SJCRH30 (cell line): ENCODE measurements at places on chromosomes 3 and 15.

- no peak for DNase-seq
These were observed 96.7 kb downstream of the KBTBD8 start for GRCh38 chr3:67094774-67095173.

DNA sequence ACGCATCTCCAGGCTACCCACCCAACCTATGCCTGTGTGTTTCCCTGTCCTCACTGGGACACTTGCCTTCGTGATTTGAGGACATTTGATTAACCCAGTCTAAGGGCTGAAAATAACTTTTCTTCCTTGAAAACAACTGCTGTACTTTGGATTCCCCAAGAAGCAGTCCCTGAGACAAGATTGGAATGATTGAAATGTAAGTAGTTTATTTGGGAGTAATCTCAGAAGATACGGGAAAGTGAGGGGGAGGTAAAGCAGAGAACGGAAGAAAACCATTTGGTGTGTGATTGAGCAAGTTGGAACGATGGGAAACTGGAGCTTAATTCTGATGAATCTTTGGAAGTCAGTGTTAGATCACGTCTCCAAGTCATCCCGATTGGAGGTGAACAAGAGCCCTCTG lies 143.8 kb upstream of the LMCD1 start:
- no peak for DNase-seq

DNA sequence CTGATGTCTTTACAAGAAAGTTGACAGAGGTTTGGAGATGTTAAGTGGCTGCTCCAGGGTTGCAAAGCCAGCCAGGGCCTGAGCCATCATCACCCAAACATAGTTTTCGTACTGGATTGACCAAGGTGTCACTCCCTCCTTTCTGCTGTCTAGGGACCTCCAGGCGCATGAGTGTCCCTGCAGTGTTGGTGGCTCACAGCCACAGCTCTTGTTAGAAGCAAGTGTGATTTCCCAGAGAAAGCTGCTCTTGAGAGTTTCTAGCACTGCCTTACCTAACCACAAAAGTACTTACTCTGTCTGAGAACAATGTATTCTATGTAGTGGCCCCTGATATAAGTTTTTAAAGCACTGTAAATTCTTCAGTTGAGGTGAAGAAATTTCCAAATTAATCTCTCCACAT lies 144.1 kb downstream of the SOX2 start:
- DNase-seq: no peak

GRCh38 chr3:119819806-119820205 lies 37.9 kb downstream of the NR1I2 start:
- DNase-seq: no peak

DNA sequence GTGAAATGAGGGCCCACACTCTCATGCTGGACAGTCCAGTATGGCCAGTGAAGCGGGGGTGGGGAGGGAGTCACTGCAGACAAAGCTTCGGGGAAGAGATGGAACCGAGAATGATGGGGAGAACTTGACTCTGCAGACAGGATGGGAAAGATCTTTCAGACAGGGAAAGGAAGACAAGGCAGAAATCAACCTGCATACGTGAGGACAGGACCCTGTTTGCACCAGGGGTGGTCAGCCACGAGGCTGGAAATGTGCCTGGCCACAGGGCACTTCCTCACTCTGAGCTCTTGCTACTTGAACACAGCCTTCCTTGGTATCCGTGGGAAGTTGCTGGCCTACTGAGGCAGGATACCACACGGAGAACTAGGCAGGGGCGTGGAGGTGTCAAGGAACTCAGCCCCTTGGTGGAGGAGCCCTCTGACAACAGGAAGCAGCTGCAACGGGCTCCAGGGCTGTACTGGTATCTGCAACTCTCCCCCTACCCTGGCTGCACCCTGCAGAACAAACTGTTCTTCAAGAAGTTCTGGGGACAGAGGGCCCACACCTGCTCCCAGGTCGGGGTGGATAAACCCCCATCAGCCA lies 9.3 kb upstream of the SRP14 start:
- peak; percentile 52 for DNase-seq

DNA sequence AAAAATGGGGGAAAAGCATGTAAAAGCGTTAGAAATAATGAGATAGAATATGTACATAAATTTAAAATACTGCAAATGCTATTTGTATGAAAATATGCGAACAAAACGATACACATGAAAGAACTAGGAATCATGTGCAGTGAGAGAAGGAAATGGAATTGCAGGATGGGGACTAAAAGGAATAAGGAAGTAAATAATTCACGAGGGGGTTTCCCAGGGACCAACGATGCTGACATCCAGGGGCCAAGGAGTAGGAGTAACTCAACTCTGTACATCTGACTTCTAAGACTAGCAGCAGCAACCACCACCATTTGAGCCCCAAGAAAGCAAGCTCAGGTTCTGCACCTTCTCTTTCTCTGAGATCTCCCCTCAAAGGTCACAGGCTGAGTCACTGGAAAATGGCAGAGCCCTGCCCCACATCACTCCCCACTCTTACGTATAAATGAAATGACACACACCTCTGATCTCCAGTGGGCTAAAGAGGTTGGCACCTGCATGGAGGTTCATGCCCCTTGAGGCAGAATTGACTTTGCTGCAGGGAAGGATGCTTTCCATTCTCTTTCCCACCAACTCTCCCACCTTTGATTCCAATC lies 100.0 kb upstream of the DLG1 start:
- no peak for DNase-seq

DNA sequence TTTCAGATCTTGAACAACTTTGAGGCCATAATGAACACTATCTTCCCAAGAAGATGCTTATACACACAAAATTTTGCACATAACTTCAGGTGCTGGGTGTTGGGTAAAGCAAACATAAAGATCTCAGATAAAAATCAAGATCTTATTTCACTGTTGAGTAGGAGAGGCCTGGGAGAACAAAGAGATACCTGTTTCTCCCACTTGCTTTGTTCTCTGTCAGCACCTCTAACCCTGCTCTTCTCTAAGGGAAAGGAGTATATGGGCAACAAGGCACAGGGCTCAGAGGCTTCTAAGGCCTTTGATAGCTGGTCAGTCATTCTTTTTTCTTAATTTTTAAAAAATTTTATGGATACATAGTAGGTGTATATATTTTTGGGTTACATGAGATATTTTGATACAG lies 3.6 kb upstream of the GK5 start:
- DNase-seq: no peak

DNA sequence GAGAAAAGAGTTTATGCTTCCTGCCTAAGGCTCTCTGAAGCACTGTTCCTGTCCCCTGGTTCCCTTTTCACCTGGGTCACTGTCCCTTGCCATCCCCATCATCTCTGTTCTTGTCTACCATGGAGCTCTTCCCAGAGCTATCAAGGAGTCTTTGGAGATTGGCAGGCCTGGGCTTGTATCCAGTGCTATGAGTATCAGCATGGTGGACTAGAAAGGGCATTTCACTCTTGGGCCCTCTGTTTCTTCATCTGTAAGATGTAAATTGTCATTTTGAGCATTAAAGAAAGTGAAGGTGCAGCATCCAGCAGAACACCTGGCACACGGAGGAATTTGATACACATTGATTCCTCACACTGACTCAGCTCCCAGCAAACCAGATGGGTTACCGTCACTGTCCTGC lies 388.2 kb downstream of the CACNA2D3 start:
- DNase-seq: no peak

- no peak for DNase-seq
These were observed 544.4 kb downstream of the ZPLD1 start for GRCh38 chr3:102979191-102979590.

- no peak for DNase-seq
These were observed 834.1 kb upstream of the GBE1 start for GRCh38 chr3:82595530-82595929.

DNA sequence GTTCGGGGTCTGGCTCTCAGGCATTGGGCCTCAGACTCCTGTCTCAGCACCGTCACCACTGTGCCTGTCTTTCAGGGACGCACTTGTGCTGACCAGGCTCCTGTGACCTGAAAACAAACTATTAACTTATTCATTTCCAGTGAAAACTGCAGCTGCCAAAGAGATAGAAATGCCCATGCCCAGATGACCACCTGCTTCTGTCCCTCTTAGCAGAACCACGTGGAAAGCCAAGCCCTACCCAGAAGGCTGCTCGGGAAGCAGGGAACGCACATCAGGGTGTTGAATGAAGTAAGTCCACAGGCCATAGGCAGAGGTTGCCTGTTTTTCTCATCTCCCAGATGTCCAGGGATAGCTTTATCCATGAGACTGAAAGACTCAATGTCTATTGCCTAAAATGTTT lies 219.3 kb downstream of the EBLN2 start:
- DNase-seq: peak; percentile 84

- DNase-seq: no peak
These were observed 120.9 kb downstream of the ITPR1 start for GRCh38 chr3:4614070-4614469.

DNA sequence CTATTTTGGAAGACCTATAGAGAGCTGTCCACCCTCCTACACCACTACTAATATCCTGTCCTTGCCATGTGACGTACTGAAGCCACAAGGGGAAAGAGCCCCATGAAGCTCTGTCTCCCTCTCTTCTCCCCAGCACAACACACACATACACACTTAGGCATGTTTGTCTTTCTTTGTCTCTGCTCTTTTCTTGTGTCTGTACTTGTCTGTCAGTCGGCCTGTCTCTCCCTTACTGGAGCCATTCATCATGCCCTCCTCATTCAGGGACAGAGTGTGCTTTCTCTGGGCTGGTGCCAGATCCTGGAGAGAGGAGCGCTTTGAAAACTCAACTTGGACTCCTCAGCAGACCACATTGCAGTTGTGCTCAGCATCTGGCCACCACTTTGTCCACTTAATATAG lies 47.6 kb downstream of the PSMD6 start:
- DNase-seq: no peak

- DNase-seq: no peak
These were observed 136.3 kb downstream of the TMCO5A start for GRCh38 chr15:38070778-38071177.

DNA sequence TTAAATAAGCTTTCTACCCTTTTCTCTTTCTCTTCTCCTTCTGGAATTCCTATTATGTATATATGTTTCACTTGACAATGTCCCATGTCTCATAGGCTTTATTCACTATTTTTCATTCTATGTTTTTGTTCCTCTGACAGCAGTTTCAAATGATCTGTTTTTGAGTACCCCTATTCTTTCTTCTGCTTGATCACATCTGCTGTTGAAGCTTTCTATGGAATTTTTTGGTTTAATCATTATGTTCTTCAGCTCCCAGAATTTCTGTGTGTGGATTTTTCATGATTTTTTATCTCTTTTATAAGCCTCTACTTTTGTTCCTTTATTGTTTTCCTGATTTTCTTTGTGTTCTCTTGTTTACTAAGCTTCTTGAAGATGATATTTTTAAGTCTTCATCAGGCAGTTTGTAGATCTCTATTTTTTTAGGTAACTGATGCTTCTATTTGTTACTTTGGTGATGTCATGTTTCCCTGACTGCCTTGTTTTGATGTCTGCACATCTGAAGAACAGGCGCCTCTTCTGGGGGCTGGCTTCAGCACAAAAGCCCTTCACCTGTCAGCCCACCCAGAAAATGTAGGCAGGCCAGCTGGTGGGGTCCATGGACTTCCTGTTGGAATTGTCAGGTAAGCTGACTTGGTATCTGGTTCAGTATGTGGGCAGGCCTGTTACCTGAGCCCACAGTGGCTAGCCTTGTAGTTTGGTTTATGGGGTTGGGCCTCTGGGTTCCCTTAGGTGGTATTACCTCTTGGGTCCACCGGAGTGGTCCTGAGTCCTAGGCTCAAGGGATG lies 15.8 kb downstream of the FAM227B start:
- no peak for DNase-seq

DNA sequence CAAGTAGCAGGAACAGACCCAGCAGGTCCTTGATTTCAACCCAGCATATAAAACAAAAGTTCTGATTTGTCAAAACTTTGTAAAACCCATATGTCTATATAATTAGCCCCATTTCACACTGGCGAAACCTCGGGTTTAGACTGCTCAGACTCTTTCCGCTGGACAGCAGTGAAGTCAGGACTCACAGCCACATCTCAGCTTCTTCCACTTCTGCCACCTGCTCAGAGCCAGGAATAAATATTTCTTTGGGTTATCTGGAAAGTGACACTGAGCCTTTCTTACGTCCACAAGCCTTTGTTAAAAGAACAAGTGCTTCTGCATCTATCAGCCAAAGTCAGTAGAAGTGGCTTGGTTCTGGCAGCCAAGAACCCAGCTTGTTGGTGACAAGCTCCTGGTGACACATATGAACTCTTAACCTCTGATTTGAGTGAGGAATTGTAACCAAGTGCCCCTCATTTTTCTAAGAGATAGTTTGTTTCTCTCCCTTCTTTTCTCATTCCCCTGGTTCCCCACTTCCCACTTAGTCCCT lies 118.1 kb upstream of the CHD2 start:
- DNase-seq: no peak

- DNase-seq: no peak
These were observed 31.7 kb upstream of the CMTM7 start for GRCh38 chr3:32359766-32360492.

DNA sequence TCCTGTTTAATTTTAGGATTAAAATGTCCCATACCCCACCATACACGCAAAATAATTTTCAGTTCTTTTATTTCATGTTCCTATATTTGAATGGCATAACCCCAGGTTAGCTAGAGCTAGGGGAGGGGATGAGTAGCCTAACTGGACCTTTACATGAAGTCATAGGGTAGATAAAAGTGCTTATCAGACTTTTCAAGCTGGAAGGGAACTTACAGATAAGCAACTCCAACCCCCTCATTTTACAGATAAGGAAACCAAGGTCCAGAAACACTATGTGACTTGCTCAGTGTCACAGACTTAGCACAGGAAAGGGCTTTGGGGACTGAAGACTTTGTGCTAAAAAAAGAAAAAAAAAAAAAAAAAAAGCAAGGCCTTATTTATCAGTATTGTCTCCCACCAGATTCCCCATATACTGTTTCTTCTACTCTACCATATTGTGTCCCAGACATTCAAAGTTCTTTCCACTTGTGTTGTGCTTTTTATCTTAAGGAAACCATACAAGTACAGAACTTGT lies 10.6 kb upstream of the TNIK start:
- DNase-seq: no peak

GRCh38 chr3:130906374-130906995 lies 12.6 kb downstream of the ATP2C1 start:
- DNase-seq: no peak

DNA sequence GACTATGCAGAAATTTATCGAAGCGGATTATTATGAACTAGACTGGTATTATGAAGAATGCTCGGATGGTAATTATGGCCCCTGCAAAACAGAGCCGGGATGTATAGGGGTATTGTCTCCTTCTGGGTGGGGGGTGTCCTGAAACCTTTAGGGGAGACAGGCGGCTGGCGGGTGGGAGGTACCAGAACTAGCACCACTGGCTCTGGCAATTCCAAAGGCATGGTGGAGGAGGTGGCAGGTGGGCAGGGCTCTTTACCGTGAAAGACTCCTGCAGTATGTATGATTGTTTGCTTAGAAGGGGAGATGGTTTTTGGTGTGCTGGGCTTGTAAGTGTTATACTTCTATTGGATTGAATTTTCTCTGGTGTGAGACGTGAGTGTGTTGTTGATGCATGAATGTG lies 58.4 kb downstream of the TRAK1 start:
- no peak for DNase-seq

- no peak for DNase-seq
These were observed 23.2 kb downstream of the THRB start for GRCh38 chr3:24471486-24471885.

DNA sequence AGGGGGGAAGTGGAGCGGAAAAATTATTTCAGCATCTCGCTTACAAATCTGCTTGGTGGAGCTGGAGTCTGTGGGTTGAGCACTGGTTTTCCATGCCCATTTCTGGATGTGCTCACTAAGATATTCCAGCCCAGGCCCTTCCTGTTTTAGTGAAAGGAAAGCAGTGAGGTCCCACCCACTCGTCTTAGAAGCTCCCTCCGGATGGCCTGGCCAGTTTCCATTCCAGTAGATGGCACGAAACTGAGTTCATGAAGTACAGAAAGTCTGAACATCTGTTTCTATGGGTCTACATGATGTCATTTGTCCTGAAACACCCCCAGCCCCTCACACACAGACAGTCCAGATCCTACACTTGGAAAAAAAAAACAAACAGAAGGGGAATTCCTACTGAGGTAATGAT lies 31.9 kb upstream of the THSD4 start:
- DNase-seq: peak; percentile 19
